Endothelial cell of coronary artery (primary cell): ENCODE measurements at places on chromosomes 7 and 10. TPM values are rescaled to one million over a fixed set of nuclear protein-coding genes. Genes with fewer than 3 reads are reported as not detected.

CYP3A5 gene
- not detected in 2 replicates for total RNA-seq

VWC2 gene
- not detected in 2 replicates for total RNA-seq

RNF32 gene
- total RNA-seq: 0.18 and 0.19 TPM in 2 replicates

PRF1 gene
- total RNA-seq: not detected in 2 replicates

MORN4 gene
- total RNA-seq: 3.1 TPM in 2 replicates

FAM237B gene
- not detected in 2 replicates for total RNA-seq

VPS37D gene
- total RNA-seq: 2.4 and 4.0 TPM in 2 replicates

ADAP1 gene
- total RNA-seq: 0.63 and 3.6 TPM in 2 replicates

NPFFR1 gene
- not detected in 2 replicates for total RNA-seq

CROT gene
- 7.6 and 8.9 TPM in 2 replicates for total RNA-seq

CYP3A7 gene
- not detected in 2 replicates for total RNA-seq

CAV2 gene
- 149 and 215 TPM in 2 replicates for total RNA-seq

CPA2 gene
- total RNA-seq: not detected in 2 replicates

CHN2 gene
- under 0.01 and 0.56 TPM in 2 replicates for total RNA-seq

PDK4 gene
- 4.2 and 20.9 TPM in 2 replicates for total RNA-seq

GPR26 gene
- total RNA-seq: not detected in 2 replicates

TCAF1 gene
- 20.4 and 48.8 TPM in 2 replicates for total RNA-seq

HOXA5 gene
- 5.9 and 7.9 TPM in 2 replicates for total RNA-seq

C10orf53 gene
- not detected in 2 replicates for total RNA-seq

CALHM1 gene
- not detected in 2 replicates for total RNA-seq

FOXP2 gene
- under 0.01 TPM in 2 replicates for total RNA-seq

STEAP2 gene
- total RNA-seq: 0.81 and 1.2 TPM in 2 replicates

SERPINE1 gene
- 1,365 and 3,900 TPM in 2 replicates for total RNA-seq

FZD8 gene
- 33.4 and 66.6 TPM in 2 replicates for total RNA-seq
